ENCODE measurements at places on chromosomes 13 and 19. TPM values are rescaled to one million over a fixed set of nuclear protein-coding genes. Genes with fewer than 3 reads are reported as not detected.
A peak's percentile ranks its signal among the peaks of the same experiment; 100 is the strongest.

DNA sequence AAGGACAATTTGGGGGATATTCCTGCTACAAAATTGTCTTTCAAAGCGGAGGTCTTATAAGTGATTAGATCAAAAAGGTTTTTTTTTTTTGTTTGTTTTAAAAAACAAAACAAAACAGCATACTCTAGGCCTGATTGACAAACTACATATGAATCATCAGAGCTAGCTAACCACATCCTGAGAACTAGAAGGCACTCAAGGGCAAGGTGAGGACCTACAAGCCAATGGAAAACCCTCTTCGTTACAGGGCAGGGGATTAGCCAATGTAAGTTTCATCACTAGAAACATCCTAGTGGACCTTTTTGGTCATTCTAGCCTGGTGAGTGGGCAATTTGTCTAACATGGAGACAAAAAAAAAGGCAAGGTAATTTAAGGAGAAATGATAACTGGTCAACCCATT lies 428.6 kb downstream of the RFC3 start:
- no peaks in the 10 kb centered on the region for H3K4me1 ChIP-seq
- no peak overlapping the region for H3K27ac ChIP-seq
- H3K27me3 ChIP-seq = no peaks in the 10 kb centered on the region

DNA sequence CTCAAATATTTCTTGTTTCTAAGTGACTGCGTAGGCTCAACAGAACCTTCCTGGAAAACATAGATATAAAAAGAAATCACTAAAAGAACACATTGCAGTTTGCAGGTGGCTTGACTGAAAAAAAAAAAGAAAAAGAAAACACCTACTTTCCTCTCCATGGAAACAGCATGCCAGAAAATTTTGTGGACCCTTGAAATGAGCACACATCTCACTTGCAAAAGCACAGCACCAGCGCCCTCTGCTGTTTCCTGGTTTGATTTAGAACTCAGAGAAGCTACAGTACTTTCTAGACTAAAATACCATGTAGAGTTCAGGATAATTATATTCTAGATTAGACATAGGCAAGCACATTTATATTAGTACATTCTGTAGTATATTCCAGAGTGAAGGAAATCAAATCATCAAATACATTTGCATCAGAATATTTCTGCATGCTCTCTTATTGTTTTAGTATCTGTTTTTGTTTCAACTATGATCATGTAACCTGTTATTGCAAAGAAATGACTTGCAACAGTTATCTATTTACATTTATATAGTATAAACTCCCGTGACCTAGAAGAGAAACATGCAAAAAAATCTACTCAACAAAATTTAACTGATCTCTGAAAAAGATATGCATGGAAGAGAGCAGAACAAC lies 22.3 kb upstream of the XPO4 start:
- DNase-seq = peak; percentile 84
- no peak overlapping the region for H3K4me3 ChIP-seq
- H3K36me3 ChIP-seq = no peaks in the 10 kb centered on the region
- H3K4me1 ChIP-seq = no peaks in the 10 kb centered on the region
- H3K27ac ChIP-seq = no peak overlapping the region

- no peaks in the 10 kb centered on the region for H3K36me3 ChIP-seq
- no peak overlapping the region for H3K4me3 ChIP-seq
- no peak for DNase-seq
- no peaks in the 10 kb centered on the region for H3K27me3 ChIP-seq
- no peaks in the 10 kb centered on the region for H3K4me1 ChIP-seq
Measured at GRCh38 chr13:104594806-104595205, 1528.6 kb upstream of the SLC10A2 start.

The GPR12 gene
- not detected for total RNA-seq

The KLF2 gene
- total RNA-seq = 62.1 TPM

The TNFSF13B gene
- 6.2 TPM for total RNA-seq
